ENCODE measurements at places on chromosomes 3 and 15.
A peak's percentile ranks its signal among the peaks of the same experiment; 100 is the strongest.

GRCh38 chr3:44969154-44969827 lies 6.7 kb downstream of the ZDHHC3 start:
- peak; percentile 29 for DNase-seq

- peak; percentile 56 for DNase-seq
These were observed 36.0 kb downstream of the RAB8B start for GRCh38 chr15:63225381-63225780.

GRCh38 chr15:64070965-64071851 lies 22.4 kb downstream of the CIAO2A start:
- DNase-seq, result peak; percentile 95

DNA sequence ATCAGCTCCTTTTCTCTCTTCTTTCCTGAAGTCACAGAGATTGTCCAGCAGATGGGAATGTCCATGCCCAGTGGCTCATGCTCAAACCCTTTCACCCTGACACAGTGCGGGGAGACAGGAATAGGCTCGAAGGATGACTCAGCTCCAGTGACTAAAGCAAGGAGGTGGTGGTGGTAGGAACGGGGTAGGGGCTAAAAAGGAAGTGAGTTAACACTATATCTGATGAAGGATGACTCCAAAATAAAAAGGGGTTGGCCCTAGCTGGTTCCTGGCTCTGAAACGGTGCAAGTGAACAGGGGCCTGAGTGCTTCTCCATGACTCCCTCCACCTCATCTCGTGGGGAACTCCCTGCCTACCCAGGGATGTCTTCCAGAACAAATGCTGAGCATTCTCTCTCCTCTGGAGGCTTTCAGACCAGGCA lies 167.4 kb upstream of the LPP start:
- DNase-seq, result peak; percentile 51

DNA sequence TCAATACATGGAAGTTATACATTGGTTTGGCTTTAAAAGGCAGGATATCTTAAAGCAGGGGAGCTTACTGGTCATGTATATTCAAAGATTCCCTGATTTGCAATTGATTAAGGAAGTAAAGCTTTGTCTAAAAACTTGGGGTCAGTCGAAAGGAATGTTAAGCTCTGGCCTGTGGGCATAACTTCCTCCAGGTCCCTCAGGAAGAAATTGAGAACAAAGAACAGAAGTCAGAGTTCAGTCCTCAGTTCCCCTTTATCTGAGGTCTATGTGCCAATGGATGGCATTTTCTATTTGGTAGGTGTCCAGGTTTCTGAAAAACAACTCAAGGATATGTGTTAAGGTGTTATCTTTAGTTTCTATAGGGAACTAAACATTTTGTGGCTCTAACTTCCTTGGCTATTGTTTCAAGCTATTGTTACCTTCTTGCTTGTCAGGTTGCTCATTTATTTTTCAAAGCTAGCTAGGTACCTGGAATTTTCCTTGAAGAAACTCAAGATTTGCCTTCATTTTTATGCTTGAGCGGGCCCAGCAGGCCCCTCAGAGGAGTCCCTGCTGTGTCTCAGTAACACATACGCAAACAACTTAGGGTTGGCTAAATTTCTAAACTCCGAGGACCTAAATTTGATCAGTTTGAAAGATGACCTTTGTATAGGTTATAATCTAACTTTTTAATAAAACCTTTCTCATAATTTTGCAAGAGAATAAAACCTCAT lies 135.0 kb upstream of the UBE2E2 start:
- DNase-seq, result peak; percentile 58

- no peak for DNase-seq
These were observed 5.1 kb downstream of the FAM107A start for GRCh38 chr3:58572013-58572633.

DNA sequence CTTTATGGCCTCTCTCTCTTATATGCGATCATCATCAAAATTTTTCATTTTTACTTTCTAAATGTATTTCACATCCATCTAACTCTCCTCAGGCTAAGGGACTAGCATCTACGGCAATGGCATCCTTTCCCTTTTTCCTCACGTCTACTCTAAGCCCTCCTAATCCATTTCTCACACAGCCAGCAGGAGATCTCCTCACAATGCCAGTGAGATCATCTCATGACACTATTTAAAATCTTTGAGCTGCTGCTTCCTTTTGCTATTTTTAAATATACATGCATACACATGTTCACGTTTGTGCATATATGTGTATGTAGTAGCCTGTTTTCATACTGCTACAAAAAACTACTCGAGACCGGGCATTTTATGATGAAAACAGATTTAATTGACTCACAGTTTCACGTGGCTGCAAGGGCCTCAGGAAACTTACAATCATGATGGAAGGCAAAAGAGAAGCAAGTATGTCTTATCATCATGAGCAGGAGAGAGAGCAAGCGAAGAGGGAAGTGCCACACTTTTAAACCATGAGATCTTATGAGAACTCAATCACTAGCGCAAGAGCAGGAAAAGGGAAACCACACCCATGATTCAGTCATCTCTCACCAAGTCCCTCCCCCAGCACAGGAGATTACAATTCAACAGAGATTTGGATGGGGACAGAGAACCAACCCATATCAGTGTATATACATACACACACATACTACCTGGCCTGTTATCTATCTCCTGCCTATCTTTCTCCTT lies 599.2 kb upstream of the ROBO1 start:
- DNase-seq, result no peak

DNA sequence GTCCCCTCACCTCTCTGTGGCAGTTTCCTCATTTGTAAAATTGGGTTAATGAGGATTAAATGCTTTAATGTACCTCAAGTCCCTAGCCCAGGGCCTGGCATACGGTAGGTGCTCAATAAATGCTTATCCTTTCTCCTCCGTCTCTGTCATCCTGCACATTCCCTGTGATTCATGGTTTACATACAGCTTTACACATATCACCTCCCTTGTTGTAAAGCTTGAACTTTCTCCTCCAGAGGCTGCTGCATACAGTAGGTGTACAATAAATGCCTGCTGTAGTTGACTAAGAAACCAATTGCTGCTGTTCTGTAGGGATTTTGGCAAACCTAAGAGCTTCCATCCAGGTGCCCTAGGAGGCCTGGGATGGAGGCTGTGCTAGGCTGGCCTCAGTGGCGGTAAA lies 1.5 kb upstream of the CSPG4 start:
- no peak for DNase-seq

DNA sequence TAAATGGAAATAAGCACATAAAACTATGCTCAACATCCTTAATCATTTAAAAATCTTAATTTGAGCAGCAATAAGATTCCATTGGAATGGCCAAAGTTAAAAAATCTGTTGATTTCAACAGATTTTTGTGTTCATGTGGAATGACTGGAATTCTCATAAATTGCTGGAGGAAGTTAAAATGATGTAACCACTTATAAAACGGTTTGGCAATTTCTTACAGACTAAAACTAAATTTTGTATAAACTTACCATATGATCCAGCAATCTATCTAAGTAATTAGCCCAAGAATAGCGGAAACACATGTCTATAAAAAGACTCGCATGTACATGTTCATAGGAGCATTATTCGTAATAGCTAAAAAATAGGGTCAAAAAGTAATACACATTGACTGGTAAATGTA lies 1713.6 kb downstream of the SI start:
- no peak for DNase-seq

GRCh38 chr3:61060411-61060861 lies 190.8 kb downstream of the FHIT start:
- no peak for DNase-seq

- no peak for DNase-seq
These were observed 70.4 kb upstream of the TAMM41 start for GRCh38 chr3:11917051-11917450.

- DNase-seq, result no peak
These were observed 881.7 kb downstream of the MCTP2 start for GRCh38 chr15:95113041-95113440.

GRCh38 chr3:169952045-169952444 lies 14.6 kb upstream of the SEC62 start:
- DNase-seq, result peak; percentile 90

GRCh38 chr3:57972531-57973111 lies 35.6 kb upstream of the FLNB start:
- DNase-seq, result no peak

- DNase-seq, result peak; percentile 57
These were observed 5.1 kb downstream of the RAB43 start for GRCh38 chr3:129116482-129116946.

DNA sequence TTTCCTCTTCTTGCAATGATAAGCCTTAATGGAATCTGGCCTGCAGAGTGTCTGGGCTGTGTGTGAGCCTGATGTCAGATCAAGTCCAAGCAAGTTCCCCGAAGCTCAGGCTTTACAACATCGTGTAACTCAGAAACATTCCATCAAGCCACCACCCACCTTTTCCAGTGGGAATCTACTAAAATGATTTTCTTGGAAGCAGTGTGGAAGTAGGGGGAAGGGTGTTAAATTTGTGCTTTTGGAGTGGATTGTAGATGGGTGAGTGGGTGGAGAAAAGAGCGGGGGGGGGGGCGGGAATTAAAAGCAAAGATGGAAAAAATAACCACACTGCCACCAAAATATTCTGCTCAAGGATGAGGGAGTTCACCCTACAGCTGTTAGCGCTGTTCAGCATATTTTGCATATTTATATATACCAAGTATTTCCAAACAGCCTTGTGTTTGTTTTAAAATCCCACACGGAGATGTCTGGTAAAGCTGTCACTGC lies 53.6 kb downstream of the VGLL3 start:
- DNase-seq, result no peak

DNA sequence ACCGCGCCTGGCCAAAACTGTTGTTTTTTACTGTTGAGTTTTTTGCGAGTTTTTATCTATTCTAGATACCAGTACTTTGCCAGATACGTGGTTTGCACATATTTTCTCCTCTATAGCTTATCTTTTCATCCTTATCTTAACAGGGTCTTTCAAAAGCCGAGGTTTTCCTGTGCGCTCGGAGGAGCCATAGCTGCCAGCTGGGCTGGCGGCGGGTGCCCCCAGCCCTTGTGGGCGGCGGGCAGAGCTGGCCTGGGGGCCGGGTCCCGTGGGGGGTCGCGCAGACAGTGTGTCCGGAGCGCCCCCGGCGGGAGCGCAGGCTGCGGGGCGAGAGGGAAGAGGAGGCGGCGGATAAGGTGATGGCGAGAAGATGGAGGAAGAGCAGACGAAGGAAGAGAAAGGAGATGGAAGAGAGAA lies 11.1 kb upstream of the EIF4A2 start:
- no peak for DNase-seq

DNA sequence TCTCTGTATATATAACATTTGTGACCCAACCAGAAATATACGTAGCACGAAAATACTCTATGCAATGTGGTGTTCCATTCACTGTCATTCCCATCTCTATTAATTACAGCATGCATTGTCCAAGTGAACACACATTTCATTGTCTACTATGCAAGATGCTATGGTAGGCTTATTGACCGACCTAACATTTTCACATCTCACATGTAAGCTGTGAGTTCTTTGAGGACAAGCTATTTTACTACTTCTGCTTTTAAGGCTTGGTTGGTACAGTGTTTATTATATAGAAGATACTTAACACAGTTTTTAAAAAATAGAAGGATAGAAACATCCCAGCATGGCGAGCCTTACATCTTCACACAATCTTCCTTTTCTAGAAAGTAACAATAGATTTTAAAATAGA lies 164.4 kb downstream of the KLHL25 start:
- DNase-seq, result no peak

GRCh38 chr3:12294885-12295580 lies 6.2 kb downstream of the PPARG start:
- DNase-seq, result no peak

- no peak for DNase-seq
These were observed 615.6 kb upstream of the NECTIN3 start for GRCh38 chr3:110456001-110456400.

- peak; percentile 49 for DNase-seq
These were observed 980 bp downstream of the DALRD3 start for GRCh38 chr3:49017229-49017970.

DNA sequence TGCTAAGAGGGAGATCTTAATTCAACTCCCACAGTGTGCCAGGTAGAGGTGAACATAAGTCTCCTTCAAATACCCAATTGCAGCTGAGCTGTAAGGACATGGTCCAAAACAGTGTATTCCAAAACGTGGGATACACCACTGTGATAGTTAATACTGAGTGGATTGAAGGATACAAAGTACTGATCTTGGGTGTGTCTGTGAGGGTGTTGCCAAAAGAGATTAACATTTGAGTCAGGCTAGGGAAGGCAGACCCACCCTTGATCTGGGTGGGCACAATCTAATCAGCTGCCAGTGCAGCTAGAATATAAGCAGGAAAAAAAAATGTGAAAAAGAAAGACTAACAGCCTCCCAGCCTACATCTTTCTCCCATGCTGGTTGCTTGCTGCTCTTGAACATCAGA lies 45.1 kb upstream of the PHLDB2 start:
- DNase-seq, result no peak

DNA sequence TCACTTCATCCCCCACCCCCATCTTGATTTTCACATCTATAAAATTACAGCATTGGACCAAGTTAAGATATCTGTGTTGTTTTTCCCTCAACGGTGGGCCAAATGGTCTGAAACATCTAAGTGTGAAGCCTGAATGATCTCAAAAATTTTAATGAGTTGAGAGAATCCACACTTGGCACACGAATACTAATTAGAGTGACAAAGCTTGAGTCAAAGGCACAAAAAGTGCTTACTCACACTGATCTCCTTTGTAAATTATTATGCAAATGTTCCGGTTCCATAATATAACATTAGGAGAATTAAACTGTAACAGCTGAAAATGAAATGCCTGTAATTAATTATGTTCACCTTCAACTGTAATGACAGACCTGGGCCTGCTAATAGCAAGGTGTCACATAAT lies 33.6 kb downstream of the GPR176 start:
- no peak for DNase-seq

DNA sequence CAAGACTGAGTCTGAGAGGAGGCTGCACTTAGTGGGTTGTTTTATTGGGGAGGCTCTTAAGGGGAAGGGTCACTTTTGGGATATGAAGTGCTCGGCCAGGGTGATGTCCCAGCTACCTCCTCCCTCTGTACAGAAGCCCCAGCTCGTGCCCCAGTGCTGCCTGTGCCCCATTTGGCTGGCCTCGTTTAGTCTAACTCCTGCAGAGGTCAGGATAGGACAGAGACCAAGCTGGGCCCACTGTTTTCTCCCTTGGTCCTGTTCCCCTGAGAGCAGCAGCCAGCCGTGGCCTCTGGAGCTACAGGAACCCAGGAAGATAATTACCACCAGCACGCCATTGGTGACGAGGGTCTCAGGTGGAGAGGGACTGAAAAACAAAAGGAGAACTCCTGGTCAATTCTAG lies 18.5 kb downstream of the PLA2G4E start:
- DNase-seq, result no peak

DNA sequence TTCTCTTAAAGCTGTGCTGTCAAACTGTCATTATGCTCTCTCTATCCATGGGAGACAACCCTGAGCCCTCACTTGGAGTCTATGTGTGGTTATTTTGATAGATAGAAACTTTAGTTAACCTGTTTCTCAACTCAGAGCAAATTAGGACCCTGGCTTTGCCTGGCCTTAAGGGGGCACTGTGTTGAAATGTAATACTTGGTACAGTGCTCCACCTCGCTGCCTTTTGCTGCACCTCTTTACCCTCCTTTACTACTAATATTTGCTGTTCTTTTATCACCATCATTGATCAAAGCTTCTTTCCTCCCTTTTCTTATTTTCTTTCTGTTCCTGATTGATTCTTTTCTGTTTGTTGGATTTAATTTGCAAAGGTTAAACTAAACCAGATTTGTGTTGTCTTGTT lies 34.3 kb downstream of the STT3B start:
- DNase-seq, result no peak
